Suppressor macrophage treated with lipopolysaccharide for 4 hours (primary cell): ENCODE measurements at places on chromosomes 6 and 20.

DNA sequence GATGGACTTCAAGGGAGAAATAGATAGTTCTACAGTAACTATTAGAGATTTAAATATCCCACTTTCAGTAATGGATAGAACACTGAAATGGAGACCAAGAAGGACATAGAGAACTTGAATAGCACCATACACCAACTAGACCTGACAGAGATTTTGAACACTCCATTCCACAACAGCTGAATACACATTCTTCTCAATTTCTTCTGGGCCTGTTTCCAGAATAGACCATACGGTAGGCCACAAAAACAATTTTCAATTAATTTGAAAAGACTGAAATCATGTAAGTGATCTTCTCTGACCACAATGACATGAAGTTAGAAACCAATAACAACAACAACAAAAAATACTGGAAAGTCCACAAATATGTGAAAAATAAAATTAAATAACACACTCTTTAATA, 979.1 kb upstream of the FLRT3 start:
- no peak for DNase-seq

GRCh38 chr6:51495096-51495495, 592.3 kb downstream of the PKHD1 start:
- no peak for DNase-seq

GRCh38 chr6:99993146-99993532, 884 bp downstream of the MCHR2 start:
- no peak for DNase-seq

GRCh38 chr6:130783416-130784107, 43.6 kb upstream of the SMLR1 start:
- no peak for DNase-seq

- no peak for DNase-seq
Observed at GRCh38 chr6:111765763-111766162, 107.5 kb downstream of the FYN start.

GRCh38 chr6:151089978-151090377, 149.8 kb upstream of the AKAP12 start:
- DNase-seq, result no peak

- DNase-seq, result no peak
Observed at GRCh38 chr6:159422041-159422984, 253.1 kb downstream of the FNDC1 start.

DNA sequence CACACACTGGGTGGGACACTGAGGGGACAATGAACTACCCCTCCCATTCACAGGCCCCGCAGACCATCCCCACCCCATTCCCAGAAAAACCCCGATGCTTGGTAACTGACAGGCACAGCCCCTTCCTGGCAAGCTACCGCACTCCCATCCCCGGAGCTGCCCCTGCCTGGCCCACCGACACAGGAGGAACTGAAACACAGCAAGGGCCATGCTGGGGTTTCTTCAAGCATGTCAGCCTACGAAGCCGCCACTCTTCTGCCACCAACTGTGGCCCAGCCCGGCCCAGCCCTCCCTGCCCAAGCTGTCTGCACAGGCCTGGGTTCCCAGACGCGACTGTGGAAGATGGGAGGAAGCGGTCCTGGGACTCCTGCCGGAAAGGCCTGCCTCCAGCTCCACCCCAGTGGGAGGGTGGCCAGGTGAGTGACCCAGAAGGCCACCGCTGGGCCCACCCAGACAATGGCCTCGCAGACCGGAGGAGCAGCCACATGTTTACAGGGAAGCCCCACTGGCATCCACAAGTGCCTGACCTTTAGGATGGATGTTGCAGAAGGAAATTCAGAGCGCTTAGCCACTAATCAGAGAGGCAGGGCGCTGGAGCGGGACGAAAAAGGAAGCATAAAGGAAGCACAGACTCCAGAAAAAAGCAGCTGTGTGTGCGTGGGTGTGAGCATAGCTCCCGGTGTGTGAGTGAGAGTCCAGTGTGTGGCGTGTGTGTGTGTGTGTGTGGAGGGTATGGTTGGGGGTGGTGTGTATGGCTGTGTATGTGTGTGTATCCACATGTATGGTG, 91.6 kb downstream of the PRND start:
- peak; percentile 80 for DNase-seq

DNA sequence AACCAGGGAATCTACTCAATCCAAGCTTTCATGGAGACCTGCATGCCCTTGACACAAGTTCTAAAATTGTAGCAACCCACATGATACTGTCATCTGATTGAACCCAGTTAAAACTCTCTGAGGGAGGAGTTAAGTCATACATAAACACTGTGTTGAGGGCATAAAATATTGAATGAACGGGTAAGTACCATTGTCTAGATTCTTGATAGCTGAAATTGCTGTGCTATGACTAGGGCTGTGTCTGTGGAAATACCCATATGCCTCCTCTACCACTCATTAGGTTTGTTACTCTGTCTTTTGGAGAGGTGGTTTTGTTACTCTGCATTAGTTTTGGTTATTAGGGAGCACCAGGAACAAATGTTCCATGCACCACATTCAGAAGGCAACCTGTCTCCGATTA, 7.6 kb downstream of the ENPP4 start:
- no peak for DNase-seq

DNA sequence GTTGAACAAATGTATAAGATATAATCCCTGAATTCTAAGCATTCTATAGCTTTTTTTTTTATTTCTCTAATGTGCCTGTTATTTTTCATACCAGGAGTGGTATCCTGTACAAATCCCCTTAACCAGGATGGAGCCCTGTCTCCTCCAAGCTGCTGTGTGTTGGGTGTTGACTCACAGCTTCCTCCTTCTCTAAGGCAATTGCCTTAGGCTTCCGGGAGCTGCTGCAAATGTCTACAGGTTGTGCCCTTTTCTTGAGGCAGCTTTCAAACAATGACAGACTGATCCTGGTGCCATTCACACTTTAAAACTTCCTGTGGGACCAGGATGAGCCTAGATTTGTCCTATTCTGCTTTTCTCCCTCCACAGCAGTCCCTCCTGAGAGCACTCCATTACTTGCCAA, 173.2 kb downstream of the BTBD3 start:
- no peak for DNase-seq

- peak; percentile 64 for DNase-seq
Observed at GRCh38 chr6:106448000-106448426, 87.5 kb downstream of the CRYBG1 start.

DNA sequence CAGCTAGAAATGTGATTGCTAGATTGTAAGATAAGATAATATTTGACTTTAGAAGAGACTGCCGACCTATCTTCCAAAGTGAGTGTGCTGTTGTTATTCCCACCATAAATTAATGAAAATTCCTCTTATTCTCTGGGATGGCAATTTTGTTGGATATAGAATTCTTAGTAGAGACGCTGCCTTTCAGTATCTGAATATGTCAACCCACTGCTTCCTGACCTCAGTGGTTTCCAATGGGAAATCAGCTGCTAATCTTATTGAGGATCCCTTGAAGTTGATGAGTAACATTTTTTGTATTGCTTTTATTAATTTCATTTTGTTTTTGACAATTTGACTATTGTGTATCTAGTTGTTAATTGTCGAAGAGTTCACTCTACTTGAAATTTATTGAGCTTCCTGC, 313.0 kb downstream of the BMP2 start:
- DNase-seq, result no peak

DNA sequence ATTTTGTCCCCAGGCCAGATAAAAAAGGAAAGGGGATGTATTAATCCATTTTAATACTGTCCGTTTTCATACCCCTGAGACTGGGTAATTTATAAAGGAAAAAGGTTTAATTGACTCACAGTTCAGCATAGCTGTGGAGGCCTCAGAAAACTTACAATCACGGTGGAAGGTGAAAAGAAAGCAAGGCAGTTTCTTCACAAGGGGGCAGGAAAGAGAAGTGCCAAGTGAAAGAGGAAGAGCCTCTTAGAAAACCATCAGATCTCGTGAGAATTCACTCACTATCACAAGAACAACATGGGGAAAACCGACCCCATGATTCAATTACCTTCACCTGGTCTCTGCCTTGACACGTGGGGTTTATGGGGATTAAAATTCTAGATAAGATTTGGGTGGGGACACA, 152.5 kb downstream of the IBTK start:
- DNase-seq, result peak; percentile 37

DNA sequence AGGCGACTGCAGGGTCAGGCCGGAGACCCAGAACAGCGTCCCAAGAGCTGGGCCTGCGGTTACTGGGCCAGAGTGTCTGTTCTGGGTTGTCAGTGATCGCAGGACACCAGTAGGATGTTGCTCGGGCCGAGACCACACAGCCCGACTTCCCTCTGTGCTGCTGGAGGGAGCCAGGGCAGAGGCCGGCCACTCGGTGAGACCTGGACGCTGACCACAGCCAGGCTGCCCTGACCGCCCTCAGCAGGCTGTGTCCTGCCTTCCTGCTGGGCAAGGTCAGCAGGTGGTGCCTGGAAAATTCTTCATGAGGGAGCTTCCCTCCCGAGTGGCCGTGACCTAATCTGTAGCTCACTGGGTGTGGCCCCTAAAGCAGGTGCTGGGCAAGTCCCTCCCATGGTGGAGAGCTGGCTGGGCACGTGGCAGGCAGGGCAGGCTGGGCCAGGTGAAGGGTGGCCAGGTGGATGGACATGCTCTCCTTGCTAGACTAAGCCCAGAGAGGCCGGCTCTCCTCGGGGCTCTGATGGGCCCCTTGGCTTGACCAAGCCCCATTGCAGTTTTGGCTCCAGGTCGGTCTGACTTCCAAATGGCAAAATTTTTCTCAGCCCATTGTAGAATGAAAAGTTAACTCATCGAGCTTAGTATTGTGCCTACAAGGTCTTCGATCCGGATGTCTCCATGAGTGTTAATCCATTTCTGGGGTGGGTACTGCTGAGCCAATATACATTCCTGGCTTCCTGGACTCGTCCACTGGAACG, 1.9 kb downstream of the SLCO4A1 start:
- no peak for DNase-seq

DNA sequence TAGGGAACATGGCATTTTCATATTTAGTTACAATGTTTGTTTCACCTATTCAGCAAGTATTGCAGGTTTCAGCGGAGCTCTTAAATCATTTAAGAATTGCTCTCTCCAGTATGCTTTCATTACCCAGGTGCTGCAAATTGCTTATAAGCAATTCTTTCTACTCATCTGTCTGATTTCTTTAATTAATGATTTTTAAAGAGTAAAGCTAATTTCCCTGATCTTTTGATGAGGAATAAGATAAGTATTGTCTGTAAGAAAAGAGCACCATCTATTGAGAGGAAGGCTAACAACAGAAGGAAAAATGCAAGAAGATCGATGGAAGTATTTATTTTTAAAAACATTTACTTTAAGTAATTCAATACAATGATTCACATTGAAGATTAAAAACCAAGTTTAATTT, 2.0 kb downstream of the OPRM1 start:
- DNase-seq, result no peak

DNA sequence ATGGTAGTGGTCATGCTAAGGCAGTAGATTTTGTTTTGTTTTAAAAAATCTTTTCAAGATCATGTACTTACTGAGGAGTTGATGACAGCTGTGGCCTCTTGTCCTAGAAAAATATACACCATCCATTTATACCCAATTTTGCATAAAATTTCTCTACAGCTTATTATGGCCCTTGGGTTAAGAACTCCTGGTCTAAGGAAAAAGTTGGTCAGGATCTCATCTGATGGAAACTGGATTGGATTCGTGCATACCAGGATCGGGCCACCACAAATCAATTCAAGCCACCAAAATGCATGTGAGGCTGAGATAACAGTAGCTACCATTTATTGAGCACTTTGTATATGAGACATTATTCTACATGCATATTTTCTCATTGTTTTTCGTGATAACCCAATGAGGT, 244.4 kb downstream of the ZFAND3 start:
- DNase-seq, result no peak

- peak; percentile 4 for DNase-seq
Observed at GRCh38 chr6:126657561-126658175, 317.8 kb downstream of the CENPW start.

- no peak for DNase-seq
Observed at GRCh38 chr20:49705358-49705757, 8.3 kb downstream of the B4GALT5 start.

DNA sequence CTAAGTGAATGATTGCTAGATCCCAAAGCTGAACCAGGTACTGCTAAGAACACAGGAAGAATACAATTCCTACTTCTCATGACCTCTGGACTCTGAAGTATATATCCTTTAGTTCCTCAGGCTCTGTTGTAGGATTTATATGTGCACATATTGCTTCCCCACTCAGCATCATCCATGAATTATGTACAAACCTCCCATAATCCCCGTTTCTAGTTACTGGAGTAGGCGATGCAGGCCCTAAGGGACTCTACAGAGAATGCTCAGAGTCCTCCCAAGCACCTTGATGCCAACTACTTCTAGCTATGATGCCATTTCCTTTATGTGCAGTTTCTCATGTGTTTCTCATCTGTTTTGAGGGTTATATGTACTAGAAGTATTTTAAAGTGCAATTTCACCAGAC, 154.9 kb upstream of the EPHA7 start:
- no peak for DNase-seq
